NCI-H1417 (cell line): ENCODE measurements at places on chromosomes 7 and 10.

DNA sequence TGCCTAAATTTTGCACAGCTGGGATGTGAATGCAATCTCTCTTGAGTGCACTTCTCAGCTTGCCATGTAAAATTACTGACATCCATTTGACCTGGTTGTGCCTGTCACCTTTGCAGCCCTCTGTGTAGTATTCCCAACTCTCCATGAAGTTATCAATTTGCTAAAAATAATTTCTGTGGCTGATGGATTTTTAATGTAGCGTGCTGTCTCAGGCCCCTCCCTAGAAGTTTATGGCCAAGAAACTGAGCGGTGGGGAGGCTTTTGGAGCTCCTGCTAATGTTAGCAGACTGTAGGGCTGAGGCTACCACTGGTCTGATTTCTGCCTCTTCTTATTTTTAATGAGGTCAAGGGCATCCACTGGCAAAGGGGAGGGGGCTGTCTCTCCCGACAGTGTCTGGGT is 577.0 kb upstream of the DPP6 start:
- DNase-seq: no peak

DNA sequence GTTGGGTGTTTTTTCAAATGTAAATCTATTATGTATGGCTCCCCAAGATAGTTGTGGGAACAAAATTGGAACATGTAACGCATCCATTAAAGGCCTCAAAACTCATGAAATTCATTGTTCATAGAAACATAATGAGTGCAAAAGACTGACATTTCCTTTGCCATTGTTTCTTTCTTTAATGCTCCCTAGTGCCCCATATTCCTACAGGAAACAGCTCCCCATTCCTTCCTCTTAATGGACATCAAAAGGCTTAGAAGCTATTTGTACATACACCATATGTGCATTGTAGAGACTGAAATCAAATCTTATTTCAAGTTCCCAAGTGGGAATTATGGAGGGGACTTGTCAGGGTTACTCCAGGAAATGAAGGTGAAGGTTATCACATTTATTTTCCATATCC is 139.1 kb downstream of the AHR start:
- DNase-seq: no peak

DNA sequence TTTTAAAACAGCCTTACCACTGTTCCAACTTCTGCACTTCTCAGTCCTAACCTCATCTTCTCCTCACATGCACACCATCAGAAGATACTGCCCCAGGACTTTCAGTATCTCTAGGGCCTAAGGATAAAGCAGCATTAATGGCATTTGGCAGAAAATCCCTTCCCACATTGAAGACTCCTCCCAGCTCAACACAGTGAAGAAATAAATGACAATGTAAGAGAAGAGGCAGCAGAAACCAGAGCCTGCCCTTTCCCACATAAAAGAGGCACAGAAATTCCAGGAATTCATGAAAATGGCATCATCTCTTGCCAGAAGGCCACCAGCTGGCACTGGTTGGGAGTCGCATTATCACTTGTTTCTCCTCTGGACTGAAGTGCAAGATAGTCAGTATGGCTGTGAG is 3.7 kb downstream of the GCC1 start:
- no peak for DNase-seq

GRCh38 chr10:15201589-15202300 is 33.3 kb upstream of the NMT2 start:
- no peak for DNase-seq

- peak; percentile 86 for DNase-seq
Measured at GRCh38 chr7:34133983-34134782, 228.8 kb downstream of the BMPER start.

DNA sequence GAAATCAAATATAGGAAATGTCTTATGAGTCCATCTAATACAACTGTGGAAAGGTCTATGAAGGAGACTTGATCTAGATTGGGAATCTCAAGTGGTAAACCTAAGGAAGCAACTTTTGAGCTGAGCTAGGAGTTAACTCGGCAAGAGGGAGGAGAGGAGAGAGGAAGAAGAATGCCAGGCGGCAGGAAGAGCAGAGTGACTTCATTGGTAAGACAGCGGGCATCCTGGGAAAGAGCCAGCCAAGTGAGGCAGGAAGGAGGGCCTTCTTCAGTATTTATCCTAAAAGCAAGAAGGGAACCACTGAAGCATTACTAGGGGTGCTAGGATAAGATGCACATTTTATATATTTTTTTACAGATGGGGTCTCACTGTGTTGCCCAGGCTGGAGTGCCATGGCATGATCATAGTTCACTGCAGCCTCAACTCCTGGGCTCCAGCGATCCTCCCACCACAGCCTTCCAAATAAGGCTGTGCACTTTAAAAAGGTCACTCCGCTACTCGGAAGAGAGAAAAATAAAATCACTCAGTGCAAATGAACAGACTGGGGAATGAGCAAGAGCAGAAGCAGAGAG is 2.0 kb downstream of the BCL7B start:
- DNase-seq: no peak

GRCh38 chr10:25999295-25999981 is 65.4 kb downstream of the MYO3A start:
- DNase-seq: no peak

GRCh38 chr10:79051766-79052165 is 17.0 kb upstream of the ZMIZ1 start:
- no peak for DNase-seq

DNA sequence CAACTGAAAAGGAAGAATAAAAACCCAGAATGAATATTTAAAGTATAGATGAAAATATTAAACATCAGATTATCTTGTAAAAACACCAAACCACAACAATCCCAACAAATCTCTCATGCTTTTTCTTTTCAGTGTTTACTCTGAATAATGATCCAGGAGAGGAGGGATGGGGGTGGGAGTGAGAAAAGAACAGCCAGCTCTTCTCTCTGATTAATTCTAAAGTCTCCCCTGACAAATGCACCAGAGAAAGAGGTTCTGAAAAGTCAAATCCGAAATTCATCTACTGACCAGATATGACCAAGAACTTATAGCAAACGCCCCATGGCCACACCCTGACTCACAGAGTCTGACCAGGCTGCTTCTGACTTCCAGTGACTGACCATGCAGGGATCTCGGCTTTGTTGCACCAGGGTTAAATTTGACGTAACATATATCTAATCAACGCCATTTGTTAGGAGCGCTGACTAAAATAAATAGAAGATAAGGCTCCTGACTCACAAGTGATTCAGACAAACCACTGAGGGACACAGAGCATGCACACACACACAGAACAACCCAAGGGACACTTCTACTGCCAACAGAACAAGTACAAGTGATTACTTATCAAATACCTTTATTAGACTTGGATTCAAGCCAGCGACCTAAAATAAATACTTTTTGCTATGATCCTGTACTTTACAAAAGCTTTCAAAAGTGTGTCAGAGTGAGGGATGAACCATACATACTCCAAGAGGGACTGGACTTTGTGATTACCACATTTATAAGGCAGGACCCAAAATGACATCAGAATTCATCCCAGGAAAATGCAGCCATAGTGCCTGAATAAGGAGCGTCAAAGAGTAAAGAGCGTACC is 9.3 kb upstream of the SPOCK2 start:
- DNase-seq: no peak

DNA sequence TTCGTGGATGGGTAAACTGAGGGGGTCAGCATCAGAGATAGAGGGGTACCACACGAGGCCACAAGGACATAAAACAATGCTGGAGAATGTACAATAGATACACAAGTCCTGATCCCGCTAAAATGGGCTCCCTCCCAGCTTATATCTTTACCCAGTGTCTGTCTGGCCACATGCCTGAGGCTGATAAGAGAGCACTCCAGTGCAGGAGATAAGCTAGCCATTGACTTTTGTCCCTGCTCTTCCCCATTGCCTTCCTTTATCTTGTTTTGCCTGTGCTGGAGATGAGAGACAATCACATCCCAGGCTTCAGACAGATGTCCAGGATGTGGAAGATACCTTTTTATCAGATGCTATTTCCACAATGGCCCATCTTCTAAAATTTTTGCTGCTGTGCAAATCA is 6.0 kb downstream of the GAD2 start:
- no peak for DNase-seq
